ENCODE measurements at places on chromosomes 7 and 10.

- DNase-seq, result no peak
These were observed 44.8 kb upstream of the CDK1 start for GRCh38 chr10:60733517-60733822.

- no peak for DNase-seq
These were observed 54.4 kb downstream of the GPR26 start for GRCh38 chr10:123720536-123720935.

- DNase-seq, result no peak
These were observed 58.3 kb downstream of the SGMS1 start for GRCh38 chr10:50565301-50566083.

DNA sequence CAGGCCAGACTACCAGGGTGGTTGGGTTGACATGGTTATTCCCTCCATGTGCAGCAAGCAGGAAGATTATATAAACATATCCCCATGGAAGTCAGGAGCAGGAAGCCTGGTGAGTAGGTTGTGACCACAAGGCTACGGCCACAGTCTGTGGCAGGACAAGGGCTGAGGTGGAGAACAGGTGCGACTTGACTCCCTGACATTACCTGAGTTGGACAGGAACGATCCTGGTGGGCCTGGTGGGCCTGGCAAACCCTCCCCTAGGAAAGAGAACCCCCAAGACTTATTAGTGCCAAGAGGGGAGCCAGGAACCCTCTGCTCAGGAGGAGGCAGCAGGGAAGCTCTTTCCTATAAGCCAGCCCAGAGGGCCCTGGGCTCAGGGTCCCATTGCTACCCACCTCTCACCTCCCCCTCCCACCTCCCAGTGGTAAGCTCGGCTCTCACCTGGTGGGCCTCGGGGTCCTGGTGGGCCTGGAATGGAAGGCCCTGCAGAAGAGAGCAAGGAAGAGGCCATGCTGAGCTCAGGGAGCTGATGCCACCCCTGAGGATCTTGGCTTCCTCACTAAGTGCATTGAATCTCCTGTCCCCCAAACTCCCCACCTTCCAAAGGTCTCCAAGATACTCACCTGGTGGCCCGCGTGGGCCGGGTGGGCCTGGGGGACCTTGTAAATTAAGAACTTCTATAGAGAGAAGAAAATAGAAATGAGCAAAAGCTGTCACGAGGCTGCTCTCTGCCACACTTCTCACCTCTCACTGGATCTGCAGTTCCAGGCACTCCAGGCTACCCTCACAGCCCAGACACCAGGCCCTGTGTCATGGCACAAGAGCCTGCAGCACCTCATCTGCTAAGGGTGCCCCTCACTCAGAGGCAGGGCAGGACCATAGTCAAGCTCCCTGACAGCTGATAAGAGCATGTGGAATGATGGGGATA, 44.6 kb downstream of the COL17A1 start:
- no peak for DNase-seq

GRCh38 chr10:36157486-36157885, 515.4 kb upstream of the FZD8 start:
- DNase-seq, result no peak

GRCh38 chr7:27071622-27072390, 24.0 kb downstream of the HOXA1 start:
- no peak for DNase-seq

- no peak for DNase-seq
These were observed 8.7 kb downstream of the STARD3NL start for GRCh38 chr7:38186593-38187314.

DNA sequence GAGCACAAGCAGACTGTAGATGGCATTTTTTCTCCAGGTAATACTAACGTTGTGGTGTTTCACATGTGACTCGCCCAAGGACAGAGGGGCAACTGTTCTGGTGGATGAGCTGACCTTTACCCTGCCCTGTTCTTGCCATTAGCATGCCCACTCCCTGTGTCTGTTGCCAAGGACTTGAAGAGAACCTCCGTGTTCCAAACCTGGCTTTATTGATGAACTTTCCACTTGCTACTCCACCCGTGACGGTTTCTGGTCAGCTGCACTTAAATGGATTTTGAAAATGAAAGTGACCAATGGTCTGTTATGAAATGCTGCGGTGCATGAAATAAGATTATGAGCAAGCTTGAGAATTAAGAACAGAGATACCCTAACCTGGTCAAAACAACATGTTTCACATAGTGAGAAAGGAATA, 30.4 kb downstream of the LRRC4 start:
- no peak for DNase-seq

DNA sequence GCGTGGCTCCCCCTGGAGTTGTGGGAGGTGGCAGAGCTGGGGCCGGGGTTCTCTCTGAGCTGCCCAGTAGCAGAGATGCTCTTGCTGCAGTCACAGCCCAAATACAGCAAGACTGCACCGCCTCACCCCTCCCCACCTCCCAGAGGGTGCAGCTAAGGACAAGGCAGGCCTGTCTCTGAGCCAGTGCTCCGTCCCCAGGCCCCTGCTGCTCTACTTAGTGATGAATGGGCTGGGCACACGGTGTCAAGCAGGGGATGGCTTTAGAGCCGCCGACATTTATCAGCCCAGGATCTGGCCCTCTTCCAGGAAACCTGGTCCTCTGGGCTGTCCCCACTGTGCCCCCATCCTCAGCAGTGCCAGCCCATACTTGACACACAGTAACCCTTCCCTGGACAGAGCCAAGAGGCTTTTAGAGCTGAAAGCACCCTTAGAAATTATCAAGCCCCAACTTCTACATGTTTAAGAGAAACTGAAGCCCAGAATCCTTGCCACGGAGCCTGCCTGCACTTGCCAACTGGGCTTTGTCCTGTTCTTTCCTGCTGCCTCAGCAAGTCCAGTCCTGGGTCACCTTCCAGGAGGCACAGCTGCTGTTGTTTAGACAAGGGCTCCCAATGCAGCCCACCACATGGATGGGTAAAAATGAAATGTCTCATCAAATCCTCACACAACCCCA, 137.1 kb upstream of the UNC5B start:
- no peak for DNase-seq

DNA sequence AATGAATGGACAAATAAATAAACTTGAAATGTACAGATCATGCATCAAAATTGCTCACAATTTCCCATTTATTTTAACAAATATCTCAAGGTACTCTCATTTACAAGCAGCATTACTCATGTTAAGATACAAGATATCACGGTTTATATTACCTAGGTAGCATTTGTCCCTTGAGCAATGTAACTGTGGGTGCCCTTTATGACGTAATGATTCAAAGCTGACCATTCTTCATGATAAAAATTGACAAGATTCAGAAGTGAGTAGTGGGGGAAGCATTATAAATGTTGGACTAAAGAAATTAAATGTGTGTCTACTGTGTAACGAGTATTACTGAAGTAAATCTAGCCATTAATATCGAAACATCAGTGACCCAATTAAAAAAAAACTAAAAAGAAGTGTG, 68.2 kb upstream of the GRM8 start:
- DNase-seq, result no peak

GRCh38 chr7:75937958-75938786, 23.2 kb downstream of the POR start:
- DNase-seq, result no peak

- DNase-seq, result no peak
These were observed 16.7 kb downstream of the MMRN2 start for GRCh38 chr10:86940677-86941076.

DNA sequence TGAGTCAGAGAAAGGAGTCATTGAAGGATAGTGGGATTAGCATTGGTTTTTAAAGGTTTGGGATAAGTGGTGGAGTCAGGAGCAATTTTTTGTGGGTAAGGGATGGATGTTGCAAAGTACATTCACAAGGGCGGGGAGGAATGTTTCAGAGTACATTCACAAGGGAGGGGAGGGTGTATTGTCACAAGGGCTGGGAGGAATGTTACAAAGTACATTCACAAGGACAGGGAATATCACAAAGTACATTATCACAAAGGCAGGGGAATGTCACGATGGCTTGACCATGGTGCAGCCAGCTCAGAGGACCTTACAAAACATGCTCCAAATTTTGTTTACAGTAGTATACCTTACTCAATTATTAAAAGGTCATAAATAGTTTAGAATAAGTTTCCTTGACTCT, 30.3 kb downstream of the C1GALT1 start:
- DNase-seq, result no peak

- DNase-seq, result no peak
These were observed 6.7 kb upstream of the MNX1 start for GRCh38 chr7:157017149-157017548.

DNA sequence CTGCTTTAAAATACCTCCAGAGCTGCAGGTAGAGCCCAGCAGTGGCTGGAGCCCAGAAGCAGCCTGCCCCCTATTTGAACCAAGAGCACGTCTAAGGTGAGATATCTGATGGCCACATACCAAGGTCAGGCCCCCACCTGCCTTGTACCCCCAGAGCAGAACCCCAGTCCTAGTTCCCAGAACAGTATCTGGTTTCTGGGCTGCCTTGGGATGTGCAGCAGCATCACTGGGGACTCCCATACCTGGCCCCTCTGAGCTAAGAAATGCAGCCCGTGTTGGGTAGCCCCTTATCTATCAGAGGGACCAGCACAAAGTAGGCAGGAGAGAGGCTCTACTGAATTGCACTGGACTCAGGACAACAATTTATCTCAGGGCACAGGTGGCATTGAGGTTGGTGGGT, 8.9 kb downstream of the SFTPD start:
- DNase-seq, result no peak

DNA sequence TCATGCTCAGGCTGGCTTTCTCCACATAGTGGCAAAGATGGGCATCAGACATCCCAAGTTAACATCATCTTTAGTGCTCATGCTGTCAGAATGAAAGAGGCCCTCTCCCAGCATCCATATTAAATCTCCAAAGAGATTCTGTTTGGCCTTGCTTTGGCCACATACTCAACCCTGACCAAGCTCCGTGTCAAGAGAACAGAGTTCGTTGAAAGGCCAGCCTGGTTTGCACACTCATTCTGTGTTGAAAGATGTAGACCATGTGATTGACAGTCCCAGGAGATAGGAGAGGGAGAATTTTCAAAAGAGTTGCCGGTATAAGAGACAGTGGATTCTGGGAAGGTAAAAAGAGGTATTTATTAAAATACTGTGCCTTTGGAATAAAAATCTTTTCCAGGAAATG, 19.7 kb downstream of the MET start:
- DNase-seq, result no peak

- no peak for DNase-seq
These were observed 83.5 kb downstream of the SPDYE5 start for GRCh38 chr7:75575488-75576121.

DNA sequence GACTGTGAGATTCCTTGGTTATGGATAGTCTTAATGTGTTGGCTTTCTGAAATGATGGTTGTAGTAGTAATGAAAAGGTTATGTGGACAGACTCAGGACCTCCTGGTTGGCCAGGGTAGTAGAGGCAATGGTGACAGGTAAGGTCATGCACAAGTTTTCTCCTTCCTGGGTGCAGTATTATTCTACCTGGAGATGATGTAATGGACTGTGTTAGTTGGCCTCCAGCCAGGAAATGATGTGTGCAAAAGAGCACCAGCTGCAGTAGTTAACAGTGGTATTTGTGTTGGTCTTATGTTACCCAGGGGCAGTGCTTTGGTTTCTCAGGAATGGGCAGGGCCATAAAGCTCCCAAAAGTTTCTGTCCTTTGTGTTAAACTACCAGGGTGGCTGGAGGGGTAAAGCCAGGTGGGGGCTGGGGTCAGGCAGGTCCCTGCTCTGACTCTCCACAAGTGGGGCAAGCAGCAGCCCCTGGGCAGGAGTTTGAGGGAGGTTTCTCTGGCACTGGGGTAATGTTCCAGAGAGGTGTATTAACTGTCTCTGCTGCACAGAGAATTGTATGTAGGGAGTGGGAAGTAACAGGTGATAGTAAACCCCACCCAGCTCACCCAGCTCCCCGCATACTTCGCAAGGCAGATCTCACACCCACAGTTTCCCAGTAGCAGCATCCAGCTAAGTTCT, 36.3 kb downstream of the GPR22 start:
- no peak for DNase-seq

DNA sequence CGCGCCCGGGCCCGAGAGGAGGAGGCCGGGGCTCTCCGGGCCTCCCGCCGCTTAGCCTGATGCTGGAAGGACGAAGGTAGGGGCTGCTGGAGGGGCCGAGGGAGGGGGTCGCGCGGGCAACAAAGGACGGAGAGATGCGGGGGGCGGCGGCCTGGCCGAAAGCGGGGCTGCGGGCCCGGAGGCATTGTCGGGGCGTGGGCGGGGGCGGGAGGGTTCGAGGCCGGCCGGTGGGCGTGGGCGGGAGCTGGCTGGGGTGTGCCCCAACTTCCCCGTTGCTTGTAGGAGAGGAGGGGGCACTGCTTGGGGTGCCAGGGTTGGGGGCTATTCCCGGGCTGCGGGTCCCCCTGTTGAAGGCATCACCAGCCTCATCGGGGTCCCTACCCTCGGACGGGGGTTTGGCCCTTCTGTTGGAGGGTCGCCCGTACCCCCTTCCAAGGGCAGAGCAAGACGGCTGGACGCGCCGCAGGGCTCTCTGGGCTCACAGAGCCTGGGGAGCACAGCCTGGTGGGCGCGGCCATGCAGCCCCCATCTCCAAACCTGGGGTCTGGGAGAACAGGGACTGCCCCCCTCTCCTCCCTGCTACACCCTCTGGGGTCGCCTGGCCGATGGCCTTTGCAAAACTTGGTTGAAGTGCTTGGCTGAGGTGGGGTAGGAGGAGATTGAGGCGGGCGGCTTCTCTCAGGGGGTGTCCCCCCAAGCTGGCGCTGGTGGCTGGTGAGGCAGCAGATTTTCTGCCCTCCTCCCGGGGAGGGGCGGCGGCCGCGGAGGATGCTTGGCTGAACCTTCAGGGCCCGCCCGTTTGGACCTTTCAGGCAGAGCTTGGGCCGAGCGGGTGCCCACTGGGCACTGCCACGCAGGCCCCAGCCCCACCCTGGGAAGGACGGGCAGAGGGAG, 699 bp downstream of the CLIP2 start:
- no peak for DNase-seq

- no peak for DNase-seq
These were observed 25.4 kb upstream of the CNPY1 start for GRCh38 chr7:155571581-155572345.

GRCh38 chr7:22613496-22613895, 113.5 kb upstream of the IL6 start:
- DNase-seq, result no peak

GRCh38 chr7:155551785-155552611, 5.6 kb upstream of the CNPY1 start:
- no peak for DNase-seq

DNA sequence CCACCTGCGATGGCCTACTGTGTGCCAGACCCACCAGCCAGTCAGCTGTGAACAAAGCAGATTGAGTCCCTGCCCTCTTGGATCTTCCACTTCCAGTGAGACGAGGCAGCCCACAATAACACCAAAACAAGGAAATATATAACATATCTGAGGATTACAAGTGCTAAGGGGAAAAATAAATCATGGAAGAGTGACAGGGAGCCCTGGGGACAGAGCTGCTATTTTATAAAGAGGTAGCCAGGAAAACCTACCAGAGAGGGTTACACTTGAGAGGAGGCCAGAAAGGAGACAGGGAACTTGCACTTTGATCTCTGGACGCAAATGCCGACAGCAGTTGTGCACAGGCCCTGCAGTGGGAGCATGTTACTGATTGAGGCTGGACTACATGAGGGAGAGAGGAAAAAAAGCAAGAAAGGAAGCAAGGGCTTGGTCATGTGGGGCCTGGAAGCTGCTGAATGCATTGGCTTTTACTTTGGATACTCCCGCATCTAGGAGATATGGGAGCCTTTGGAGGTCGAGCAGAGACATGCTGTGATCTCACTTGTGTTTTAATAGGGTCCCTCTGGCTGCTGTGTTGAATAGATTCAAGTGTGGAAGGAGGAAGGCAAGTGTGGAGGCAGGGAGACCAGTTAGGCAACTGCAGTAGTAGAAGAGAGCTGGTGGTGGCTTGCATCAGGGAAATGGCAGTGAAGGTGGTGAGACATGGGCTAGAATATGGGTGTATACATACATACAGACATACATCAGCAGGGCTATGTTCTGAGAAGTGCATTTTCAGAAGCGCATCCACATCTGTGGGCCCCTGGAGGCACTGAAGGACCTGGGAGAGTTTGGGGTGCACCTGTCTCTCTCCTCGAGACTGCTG, 26.2 kb downstream of the MINDY4 start:
- no peak for DNase-seq
